ENCODE measurements at places on chromosomes 12 and 14.

GRCh38 chr14:22466491-22466890 is 122.5 kb downstream of the DAD1 start:
- no peak for DNase-seq

DNA sequence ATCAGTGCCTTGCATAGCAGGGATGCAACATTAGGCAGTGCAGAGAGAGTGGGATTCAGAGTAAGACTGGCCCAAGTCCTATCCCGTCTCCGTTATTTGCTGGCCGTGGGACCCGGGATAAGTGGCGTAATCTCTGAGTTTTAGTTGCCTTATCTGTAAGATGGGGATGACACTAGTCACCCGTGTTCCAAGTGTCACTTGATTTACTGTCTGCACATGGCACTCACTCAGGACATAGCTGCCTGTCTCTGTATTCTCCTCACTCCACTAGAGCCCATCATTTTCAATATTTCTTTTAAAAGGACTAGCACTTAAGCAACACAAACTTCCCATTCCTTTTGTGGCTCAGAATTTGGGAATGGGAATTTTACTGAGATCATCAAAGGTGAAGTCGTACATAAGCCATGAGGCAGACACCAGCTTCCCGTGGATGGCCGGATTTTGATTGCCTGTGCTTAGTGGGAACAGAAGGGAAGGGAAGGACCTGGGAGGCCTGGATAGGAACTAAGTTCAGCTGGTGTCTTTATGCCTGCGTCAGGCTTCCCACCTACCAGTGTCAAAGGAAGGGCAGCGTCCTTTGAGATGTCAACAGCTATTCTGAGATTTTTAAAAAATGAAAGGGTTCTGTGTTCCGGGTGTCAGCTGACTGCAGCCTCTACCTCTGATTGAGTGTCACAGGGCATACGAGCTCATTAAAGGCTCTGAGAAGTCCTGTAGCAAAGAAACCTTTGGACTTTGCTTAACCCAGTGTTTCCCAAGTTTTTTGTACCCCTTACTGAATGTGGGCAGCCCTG is 361.4 kb downstream of the CACNA1C start:
- DNase-seq = no peak

GRCh38 chr12:127393896-127394295 is 873.1 kb upstream of the TMEM132C start:
- DNase-seq = no peak

DNA sequence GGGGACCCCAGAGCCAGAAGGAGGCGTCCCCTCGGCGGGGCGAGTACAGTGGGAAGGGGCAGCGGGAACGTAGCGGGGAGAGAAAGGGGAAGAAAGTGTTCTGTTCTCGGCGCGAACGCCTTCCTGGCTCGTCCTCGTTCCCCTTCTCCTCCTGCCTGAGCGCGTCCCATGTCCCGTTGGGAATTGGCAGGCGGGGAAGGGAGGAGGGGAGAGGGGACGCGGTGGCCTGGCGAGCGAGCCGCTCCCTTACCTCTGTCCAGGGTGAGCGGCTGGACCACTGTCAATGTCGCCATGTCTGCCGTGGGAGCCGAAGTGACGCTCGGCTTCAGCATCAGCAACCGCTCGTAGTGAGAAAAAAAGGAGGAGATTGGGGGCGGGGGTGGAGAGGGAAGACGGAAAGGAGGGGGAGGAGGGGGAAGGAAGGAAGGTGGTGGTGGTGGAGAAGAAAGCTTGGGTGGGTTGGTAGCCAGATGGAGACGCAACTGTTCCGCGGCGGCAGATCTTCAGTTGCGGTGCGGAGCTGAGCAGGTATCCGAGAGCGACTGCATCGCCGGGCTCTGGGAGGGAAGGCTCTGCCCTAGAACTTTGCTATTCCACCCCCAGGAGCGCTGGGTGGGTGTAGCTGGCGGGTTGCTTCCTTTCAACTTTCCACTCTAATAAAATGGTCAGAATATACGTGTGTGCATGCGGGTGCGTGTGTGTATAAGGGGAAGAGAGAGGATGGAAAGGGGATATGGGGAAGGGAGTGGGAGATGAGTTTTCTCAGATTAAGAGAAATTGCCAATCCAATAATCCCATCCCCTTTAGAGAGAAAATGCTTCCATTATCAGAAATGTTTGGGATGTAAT is at the start of gene LIN7A:
LIN7A (minus strand) TSS at position 544 of the 848 bp plus-strand sequence; CDS start at position 332, 212 bp downstream.
- peak; percentile 72 for DNase-seq

- DNase-seq = no peak
Measured at GRCh38 chr14:100106250-100107112, 41.3 kb downstream of the EVL start.

DNA sequence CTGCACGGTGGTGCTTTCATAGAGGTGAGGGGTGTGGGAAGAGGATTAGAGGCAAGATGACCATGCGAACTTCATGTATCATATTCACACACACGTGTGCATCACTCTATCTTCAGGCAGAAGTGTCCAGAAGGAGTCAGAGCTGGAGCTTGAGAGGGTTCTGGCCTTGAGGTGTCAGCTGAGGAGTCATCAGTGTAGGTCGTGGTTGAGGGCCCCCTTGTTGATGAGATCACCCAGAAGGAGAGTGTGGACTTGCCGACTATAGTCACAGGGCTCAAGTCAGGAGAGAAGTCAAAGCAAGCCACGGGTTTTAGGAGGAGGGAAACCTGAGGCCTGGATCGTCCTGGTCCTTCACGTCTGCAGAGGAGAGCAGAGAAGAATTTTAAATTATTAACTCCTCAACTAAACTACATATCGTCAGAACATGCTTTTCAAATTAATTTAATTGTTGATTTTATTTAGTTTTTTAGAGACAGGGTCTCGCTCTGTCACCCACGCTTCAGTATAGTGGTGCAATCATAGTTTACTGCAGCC is 25.4 kb downstream of the EML1 start:
- no peak for DNase-seq

DNA sequence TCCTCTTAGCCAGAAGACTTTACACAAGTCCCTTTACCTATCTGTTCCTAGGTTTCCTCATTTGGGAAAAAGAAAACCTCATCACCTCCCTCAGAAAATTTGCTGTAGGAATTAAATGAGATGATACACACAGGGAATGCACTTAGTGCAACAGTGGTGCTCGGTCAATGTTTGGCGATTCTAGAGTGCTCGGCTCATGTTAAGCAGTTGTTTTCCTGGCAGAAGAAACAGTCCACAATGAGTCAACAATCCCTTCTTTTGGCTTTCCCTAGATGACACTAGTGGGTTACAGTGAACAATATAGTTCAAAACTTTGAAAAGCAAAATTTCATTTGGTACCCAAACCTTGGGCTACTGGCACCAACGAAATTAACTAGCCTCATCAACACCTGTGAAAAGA is 3.9 kb upstream of the TMEM233 start:
- DNase-seq = no peak
